ENCODE measurements at places on chromosomes 11 and 22.
A peak's percentile ranks its signal among the peaks of the same experiment; 100 is the strongest.

DNA sequence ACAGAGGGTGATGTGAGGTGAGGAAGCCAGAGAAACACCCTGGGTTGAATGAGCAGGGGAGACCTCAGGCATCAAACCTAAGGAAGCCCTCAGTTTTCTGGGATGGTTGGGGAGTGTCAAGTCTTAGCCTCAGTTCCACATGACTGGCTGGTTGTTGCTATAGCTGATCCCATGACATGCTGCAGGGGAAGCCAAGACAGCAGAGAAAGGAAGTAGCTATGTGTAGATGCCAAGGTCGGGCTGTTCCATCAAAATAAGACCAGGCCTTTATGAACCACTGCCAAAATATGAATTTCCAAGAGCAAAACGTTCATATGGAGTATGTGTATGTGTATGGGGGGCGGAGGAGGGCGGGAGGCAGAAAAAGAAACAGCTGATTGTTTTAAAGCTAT, 11.6 kb downstream of the CD59 start:
- no peak for DNase-seq

DNA sequence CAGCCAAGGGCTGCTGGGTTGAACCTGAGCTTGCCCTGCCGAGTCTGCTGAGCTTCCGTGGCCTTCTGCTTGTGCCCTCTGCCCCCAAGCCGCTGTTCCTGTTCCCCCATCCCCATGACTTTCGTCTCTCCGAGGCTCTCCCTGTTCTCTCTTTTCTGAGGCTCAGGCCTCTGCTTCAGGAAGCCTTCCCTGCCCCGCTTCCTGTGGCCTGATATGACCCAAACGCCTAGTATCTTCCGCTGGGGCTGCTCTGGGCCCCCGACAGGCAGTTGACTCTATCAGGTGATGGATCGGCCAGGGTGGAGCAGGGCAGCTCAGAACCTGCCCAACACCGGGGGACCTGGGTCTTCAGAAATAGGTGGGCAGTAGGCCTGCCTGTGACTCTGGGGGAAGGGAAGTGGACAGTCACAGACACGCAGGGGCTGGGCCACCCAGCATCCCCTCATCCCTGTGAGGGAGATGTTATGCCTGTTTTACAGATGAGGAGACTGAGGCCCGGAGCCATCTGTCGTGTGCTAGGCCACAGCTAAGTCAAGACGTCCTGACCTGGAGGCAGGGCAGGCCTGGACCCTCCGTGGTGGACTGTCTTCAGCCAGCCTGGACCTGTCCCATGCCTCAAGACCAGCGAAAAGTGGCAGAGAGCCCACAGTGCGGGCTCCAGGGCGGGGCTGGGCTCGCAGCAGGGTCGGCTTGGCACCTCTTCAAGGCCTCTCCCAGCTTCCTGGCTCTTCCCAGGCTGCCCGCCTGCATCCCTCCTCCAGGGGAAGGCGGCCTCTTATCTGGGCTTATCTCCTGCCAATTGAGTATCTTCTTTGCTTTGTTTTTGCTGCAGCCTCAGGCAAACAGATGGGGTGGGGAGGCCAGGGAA, 16.2 kb downstream of the BAD start:
- no peak for DNase-seq

GRCh38 chr22:42282943-42283277, 12.5 kb upstream of the TCF20 start:
- no peak for DNase-seq

DNA sequence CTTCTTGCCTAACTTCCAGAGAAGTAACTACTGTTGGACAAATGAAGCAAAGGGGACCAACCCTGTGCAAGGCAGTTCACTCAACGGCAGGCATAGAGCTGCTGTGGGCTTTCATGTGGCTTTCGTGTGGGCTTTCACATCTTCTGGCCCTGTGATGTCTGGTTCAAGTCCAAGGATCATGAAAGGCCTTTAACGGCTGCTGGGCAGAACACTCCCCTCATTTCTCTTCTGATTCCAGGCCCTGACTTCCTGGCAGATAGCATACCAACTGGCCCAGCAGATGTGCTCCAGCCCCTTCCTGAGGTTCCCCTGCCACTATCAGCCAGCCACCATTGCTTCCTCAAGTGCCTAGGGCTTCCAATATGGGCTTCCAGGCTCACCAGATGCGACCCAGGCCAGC, 28.7 kb upstream of the CTR9 start:
- DNase-seq, result no peak

- DNase-seq, result no peak
These were observed 12.6 kb downstream of the WNT7B start for GRCh38 chr22:45964372-45964771.

DNA sequence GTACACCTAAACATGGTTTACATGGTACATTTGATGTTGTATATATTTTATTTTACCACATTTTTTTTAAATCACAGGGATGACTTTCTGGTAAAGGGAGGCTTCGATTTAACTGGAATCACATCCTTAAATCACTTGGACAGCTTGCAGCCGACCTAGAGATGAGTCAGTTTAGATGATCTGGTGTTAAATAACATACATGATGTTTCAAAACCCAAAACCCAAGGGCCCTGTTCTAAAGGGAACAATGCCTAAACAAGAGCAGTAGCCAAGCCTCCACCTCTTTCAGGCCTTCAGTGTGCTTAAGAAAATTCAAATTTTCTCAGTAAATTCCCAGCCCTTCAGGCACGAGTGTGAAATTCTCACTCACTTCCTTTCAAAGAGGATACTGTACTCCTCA, 108.8 kb downstream of the WT1 start:
- DNase-seq, result no peak

GRCh38 chr11:58390551-58391063, 16.1 kb downstream of the OR5B3 start:
- no peak for DNase-seq

- no peak for DNase-seq
These were observed 59.0 kb downstream of the MYH9 start for GRCh38 chr22:36328635-36329253.

DNA sequence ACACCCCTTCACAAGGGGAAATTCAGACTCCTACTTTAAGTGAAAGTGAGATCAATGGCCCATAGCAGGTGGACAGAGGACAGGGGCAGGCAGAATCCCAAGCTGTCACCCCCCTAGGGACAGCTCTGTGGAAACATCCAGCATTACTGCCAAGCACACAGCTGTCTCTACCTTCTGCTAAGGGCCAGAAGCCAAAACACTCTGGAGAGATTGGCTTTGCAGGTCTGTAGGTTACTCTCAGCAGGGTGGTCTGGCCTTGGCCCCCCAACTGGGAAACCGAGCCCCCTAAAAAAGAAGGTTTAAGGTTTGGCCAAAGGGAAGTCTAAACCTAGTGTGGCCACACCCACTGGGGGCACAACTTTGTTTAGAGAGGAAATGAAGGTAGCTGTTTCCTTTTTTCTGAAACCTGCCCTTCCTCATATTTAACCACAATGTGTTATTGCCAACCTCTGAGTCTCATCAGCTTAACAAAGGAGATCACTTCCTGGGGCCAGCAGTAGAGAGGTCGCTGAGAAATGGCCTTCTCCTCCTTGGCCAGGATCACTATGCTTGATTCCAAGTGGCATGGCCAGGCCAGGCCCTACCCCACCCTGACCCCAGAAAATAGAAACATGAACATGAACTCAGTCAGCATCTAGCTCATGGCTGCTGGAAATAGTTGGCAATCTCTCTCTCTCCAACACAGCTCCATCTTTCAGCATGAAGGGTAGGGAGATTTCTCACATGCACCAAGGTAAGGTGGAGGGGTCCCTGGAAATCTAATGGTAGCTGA, 25.9 kb upstream of the SCARF2 start:
- no peak for DNase-seq

- DNase-seq, result no peak
These were observed 2.0 kb upstream of the CCDC73 start for GRCh38 chr11:32796425-32796824.

GRCh38 chr11:119093942-119094815, 7.5 kb downstream of the DPAGT1 start:
- peak; percentile 66 for DNase-seq

DNA sequence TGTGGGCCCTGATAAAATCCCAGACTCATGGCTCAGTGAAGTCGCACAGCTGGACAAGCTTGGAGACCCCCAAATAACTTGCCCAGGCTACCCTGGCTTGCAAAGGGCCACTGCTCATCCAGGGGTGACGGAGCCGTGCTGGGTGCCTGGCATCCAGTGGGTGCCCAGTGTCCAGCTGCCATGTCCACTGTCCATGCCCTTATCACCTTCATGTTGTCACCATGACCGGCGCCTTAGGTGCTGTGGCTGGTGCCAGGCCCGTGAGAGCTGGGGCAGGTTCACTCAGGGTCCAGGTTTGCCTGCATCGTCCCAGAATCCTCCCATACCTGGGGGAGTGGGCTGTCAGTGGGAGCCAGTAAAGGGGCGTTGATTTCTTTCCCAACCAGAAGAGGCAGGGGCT, 57.4 kb downstream of the LRP5 start:
- DNase-seq, result no peak

- DNase-seq, result no peak
These were observed 15.2 kb downstream of the PAX6 start for GRCh38 chr11:31795706-31796498.

GRCh38 chr11:25057861-25058260, 561.0 kb downstream of the LUZP2 start:
- no peak for DNase-seq

DNA sequence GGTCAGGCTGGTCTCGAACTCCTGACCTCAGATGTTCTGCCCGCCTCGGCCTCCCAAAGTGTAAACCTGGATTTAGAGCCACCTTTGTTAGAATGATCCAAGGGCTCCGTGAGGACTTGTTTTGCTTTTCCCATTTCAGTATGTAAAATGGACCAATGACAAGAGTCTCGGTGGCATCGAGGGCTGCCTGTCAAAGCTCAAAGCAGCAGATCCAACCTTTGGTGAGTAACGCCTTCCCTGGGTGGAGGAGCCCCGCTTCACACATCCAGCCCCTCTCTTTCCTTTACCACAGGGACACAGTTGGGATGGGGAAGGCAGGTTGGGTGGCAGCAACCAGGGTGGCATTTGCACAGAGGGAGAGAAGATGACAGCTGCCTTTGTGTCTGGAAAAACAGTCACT, 4.4 kb downstream of the TTC38 start:
- no peak for DNase-seq

GRCh38 chr11:15859411-15859810, 496.9 kb downstream of the SOX6 start:
- no peak for DNase-seq

GRCh38 chr11:43681401-43681942, 934 bp downstream of the HSD17B12 start:
- DNase-seq, result no peak

DNA sequence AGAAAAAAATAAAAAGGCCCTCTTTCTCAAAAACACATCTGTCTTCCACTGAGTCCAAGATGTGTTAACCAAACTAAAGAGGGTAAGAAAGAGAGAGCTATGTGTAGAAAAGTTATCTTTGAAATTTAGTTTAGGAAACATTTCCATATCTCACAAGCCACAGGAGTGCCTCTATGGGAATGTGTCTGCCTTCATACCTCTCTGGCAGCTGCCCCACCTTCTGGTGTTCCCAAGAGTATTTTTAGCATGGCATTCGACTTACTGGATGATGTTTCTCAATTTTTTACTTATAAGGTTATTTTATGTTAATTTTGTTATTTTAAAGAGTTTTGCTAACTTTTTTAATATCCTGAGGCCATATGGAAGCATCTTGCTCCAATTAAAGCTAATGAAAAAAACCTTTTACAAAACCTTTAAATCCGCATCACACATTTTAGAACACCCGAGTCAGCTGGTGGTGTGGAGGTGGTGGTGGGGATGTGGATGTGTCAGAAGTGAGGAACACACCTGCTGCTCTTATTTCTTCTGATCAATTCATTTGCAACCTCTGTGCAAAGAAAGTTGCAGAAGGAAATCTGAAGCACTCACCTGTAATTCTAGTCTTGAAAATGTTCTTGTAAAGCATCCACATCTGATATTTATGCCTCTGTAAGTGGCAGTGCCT, 112.2 kb downstream of the NCAM1 start:
- no peak for DNase-seq

DNA sequence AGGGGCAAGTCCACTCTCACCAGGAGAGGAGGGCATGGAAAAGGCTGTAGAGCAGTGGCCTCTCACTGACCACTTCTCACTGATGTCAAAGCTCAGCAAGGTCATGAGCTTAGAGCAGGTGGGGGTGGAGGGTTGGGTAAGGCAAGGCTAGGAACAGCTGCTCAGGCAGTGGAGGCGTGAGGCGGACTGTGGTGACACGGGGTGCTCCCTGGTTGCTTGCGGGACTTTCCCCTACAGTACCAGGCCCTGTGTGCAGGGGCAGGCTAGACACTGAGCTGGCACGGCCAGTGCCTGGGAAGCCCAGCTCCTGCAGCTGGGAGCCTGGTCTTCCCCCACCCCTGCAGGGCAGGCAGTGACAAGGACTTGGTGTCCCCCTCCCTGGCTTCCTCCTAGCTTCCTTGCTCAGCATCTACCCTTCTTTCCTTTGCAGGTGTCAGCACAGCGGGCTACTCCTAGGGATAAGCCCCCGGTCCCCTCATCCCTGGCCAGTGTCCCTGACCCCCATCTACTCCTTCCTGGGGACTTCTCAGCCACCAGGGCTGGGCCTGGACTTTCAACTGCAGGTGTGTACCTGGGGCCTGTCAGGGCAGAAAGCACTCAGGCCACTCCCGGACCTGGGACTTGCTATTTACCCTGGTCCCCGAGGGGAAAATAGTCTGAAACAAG, 45.6 kb downstream of the PISD start:
- no peak for DNase-seq

GRCh38 chr11:43316451-43316850, 4.7 kb downstream of the API5 start:
- no peak for DNase-seq

DNA sequence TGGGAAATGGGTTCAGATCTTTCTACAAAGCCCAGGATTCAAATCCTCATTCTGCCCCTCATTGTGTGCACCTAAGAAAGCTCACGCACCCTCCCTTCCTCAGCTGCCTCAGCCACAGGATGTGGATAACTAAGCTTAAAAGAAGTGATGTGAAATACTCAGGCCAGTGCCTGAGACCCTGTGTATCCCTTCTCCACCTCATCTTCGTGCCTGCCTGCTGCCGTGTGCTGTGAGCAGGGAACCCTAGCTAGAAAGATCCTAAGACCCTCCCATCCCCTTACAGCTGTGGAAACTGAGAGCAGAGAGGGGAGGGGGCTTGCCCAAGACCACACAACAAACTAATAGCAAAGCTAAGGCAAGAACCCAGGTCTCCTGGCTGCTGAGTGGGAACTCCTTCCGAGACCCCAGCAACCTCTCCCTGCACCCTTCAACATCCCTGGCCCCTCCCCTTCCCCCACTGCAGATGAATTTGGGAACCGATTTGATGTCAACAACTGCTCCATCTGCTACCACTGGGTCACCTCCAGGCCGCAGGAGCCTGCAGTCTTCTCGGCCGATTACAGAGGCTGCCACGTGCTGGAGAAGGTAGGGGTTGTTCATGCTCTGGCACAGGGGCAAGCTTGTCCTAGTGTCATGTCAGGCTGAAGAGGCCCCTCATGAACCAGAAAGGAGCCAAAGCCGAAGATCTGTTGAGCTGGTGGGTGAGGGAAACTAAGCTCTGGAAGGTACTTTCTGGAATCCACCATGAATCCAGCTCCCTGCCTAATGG, 1.5 kb downstream of the ZP1 start:
- no peak for DNase-seq

GRCh38 chr22:49657275-49657973, 170.2 kb downstream of the BRD1 start:
- DNase-seq, result no peak

GRCh38 chr11:6664551-6664950, 8.9 kb upstream of the DCHS1 start:
- no peak for DNase-seq

GRCh38 chr11:68432874-68433273, 27.7 kb upstream of the PPP6R3 start:
- no peak for DNase-seq
